ENCODE measurements at places on chromosomes 11 and 22.

DNA sequence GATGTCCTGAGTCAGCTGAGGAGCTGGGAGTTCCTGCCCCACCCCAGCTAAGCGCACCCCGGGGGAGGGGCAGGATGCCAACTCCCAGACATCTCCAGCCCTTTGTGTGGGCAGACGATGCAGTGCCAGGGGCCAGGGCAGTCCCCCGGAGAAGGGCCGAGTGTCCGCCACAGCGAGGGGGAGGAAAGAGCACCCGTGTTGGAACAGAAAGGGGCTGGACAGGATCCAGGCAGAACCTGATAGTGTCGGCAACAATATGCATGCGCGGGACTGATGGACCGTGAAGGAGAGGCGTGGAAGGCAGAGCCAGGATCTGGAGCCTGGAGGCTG is 1434.7 kb downstream of the BRD1 start:
- no peak for DNase-seq

GRCh38 chr11:42524534-42525227 is 787.1 kb upstream of the API5 start:
- DNase-seq = no peak

DNA sequence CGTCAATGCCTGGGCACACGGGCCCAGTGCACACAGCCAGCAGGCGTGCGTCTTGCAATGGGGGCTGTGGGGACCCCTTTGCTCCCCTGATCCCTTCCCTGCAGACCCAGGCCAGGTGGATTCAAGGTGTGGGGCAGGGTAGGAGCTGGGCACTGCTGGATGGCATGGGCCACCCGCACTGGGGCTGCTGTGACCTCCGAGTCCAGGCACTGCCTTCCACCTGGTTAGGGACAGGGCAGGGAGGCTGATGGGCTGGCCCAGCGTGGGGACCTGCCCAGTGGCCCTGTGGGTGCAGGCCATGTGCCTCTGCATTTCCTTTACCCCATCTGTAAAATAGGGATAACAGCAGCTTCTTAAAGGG is 22.9 kb downstream of the KCNQ1 start:
- no peak for DNase-seq

DNA sequence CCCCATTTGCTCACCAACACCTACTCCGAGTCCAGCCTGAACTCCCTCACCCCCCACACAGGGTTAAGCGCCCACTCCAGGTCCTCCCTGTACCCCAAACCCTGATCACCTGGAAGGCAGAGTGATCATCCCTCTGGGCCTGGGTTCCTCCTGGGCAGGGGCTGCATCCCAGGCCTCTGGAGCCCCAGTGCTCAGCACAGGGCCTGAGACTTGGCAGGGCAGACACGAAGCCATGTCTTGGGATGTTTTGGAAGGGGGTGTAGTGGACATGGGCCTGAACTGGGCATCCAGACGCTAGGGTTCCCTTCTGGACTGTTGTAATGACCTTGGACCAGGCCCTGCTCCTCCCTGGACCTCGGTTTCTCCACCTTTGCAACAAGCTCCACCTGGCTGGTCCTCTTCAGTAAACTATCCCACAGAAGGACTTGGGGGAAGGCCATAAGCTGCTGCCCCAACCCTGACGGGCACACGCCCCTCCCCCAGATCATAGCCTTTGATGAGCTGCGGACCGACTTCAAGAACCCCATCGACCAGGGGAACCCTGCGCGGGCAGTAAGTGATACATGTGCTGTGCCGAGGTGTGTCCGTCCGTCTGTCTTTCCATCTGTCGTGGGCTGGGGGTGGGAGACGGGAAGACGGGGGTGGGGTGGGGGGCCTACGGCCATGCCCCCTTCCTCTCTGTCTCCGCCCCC is 3.9 kb downstream of the CNIH2 start:
- DNase-seq = no peak

- no peak for DNase-seq
These were observed 47.5 kb upstream of the AQP11 start for GRCh38 chr11:77542296-77542695.

DNA sequence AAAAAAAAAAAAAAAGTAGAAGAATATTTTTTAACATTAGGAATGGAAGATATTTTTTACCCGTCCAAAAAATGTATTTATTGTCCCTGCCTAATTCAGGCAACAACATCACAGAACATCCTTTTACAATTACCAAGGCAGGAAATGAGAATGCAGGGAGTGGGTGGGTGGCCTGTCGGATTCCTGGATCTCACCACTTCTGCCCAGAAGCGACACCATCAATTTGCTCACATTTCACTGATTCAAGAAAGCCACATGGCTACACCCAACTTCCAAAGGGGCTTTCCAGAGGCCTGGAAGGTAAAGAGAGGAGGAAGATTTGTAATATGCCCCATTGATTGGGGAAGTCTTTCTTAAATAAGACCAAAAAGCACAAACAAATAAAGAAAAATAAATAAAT is 93.8 kb upstream of the CLPB start:
- DNase-seq = no peak

GRCh38 chr11:17298302-17298701 is 21.8 kb downstream of the NUCB2 start:
- no peak for DNase-seq

- no peak for DNase-seq
These were observed 451 bp downstream of the CDC45 start for GRCh38 chr22:19480173-19480568.

GRCh38 chr11:74025467-74026166 is 16.7 kb upstream of the UCP3 start:
- DNase-seq = no peak

GRCh38 chr11:132347156-132348090 is 977.0 kb downstream of the NTM start:
- no peak for DNase-seq

- DNase-seq = no peak
These were observed 2.5 kb downstream of the LIF start for GRCh38 chr22:30244066-30244465.

- no peak for DNase-seq
These were observed 29.0 kb upstream of the KRTAP5-7 start for GRCh38 chr11:71498091-71498490.

GRCh38 chr22:23516304-23516703 is 63.8 kb downstream of the IGLL1 start:
- DNase-seq = no peak

- no peak for DNase-seq
These were observed 554 bp upstream of the NRIP3 start for GRCh38 chr11:9004183-9004926.

GRCh38 chr22:37442537-37442936 is 15.3 kb upstream of the ELFN2 start:
- DNase-seq = no peak

DNA sequence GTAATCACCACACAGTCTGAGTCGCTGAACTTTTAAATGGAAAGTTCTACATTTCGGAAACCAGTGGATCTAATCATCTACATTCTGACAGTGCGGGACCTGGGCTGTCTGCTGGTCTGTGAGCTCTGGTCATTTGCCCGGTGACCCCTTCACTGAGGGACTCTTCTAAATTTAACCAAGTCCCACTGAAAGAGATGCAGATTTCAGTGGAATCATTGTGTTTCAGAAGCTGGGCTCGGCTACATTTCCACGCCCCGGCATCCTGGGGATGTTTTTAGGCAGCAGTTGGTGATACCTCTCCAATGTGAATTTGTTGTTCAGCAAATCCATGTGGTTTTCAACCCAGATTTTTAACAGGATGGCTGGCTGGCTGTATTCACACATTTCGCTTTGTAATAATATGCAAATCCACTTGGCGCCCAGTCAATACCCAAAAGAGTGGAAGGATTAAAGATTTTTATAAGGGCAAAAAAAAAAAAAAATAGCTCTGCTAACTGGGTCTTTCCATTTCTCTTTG is 145.5 kb upstream of the RASSF10 start:
- DNase-seq = no peak

GRCh38 chr11:2130881-2131352 is 8.3 kb downstream of the IGF2 start:
- no peak for DNase-seq

DNA sequence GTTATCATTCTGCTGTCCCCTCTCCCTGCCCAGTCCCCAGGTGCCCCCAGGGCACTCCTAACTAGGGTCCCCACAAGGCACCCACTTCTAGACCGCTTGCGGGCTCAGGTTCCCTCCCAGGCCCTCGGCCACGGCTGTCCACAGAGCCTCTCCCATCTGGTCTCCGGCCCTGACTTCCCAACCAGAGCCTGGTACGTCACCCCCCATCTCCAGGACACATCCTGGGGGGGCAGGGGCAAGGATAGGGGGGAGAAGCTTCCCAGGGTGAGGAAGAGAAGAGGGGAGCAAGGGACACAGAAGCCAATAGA is 457 bp downstream of the SSTR3 start:
- DNase-seq = no peak

DNA sequence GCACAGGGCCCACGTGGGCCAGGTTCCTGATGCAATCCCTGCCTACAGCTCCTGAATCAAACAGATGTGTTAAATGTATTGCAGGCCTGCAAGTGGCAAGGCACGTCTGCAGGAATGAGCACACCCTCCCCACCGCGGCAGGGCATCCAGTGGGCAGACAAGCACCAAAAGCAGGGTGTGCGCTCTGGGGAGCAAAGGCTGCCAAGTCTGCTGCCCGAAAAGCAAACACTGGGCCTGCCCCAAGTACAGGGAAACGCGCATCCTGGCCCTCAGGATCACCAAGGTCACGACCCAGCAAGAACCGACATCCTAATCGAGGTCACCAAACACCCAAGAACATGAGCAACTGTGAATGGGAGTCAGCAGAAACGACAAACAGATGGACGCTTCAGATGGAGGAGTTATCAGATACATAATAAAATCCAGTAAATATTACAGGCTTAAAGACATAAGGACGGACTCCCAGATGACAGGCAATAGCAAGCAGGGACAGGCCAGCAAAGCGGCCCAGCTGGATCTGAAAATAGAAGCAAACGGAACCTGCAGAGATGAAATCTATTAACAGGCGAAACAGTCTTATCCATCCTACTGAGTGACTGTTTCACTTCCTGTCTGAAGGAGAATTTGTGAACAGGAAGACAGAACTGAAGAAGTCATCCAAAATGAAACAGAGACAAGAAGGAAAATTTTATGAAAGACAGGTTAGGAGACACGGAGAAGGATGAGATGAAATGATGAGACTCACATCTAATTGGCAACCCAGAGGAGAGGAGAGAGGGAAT is 26.7 kb downstream of the CARS1 start:
- no peak for DNase-seq

- DNase-seq = no peak
These were observed 14.7 kb upstream of the ST14 start for GRCh38 chr11:130144861-130145281.

- DNase-seq = no peak
These were observed 511.2 kb upstream of the RAG2 start for GRCh38 chr11:37109286-37109585.

GRCh38 chr11:67252831-67253239 is 13.4 kb upstream of the GRK2 start:
- no peak for DNase-seq

DNA sequence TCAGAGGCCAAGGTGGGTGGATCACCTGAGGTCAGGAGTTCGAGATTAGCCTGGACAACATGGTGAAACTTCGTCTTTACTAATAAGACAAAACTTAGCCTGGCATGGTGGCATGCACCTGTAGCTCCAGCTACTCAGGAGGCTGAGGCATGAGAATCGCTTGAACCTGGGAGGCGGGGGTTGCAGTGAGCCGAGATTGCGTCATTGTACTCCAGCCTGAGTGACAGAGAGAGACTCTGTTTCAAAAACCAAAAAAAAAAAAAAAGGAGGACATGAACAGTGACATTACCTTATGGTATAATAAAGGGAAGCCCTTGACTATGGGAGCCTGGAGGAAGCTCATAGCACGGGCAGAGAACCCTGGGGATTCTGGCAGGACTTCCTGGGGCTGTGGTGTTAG is 16.5 kb upstream of the PLEKHB1 start:
- DNase-seq = no peak

DNA sequence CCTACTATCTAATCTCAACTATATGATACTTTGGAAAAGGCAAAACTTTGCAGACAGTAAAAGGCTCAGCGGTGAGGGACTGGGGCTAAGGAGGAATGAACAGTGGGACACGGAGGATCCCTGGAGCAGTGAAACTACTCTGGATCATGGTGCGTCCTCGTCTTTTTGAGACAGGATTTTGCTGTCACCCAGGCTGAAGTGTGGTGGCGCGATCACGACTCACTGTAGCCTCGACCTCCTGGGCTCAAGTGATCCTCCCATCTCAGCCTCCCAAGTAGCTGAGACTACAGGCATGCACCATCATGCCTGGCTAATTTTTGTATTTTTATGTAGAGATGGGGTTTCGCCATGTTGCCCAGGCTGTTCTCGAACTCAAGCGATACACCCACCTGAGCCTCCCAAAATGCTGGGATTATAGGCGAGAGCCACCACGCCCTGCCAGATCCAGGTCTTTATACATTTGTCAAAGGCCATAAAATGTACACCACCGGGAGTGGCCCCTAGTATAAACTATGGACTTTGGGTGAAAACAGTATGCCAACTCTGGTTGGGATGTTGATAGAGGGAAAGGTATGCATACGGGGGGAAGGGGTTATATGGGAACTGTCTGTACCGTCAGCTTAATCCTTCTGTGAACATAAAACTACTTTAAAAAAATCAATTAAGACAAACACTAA is 28.0 kb upstream of the CYP2D6 start:
- no peak for DNase-seq
